ENCODE measurements at places on chromosomes 3 and 15.

- DNase-seq, result no peak
Observed at GRCh38 chr15:47349179-47349578, 368.1 kb upstream of the SEMA6D start.

- DNase-seq, result no peak
Observed at GRCh38 chr3:68861521-68861920, 70.8 kb downstream of the TAFA4 start.

GRCh38 chr3:39415983-39416382 is 9.5 kb downstream of the RPSA start:
- DNase-seq, result no peak

DNA sequence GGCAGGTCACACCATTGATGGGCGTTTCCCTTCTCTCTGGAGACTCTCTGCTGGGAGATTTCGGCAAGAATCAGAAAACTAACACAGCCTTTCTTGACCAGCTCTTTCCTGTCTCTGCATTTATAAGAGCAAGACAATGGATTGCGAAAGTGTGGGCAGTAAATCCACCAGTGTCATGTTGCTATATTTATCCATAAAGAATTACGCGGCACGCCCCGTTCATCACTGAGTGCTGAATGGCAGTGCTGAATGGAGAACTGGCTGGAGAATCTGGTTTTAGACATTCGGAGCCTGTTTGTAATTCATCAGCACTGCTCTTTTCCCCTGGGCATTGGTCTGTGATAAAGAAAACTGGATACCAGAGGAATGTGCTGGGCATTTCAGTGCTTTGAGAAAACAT is 2.0 kb upstream of the CEMIP start:
- peak; percentile 33 for DNase-seq

DNA sequence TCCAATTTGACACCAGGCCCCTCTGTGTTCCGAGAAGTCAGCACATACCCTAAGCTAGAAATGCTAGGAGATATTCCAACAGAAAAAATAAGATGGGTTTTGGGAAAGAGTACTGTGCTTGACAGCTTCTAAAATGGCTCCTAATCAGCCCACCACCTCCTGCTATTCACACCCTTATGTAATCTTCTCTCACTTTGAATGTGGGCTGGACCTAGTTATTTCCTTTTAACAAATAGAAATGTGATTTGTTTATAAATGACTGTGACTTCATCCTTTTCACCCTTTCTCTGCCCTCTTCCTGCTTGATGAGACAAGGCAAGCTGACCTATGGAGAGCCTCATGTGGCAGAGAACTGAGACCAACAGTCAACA is 961.1 kb downstream of the FHIT start:
- DNase-seq, result no peak

- no peak for DNase-seq
Observed at GRCh38 chr3:17054982-17055343, 170.2 kb downstream of the PLCL2 start.

- DNase-seq, result no peak
Observed at GRCh38 chr3:101973163-101973505, 123.8 kb downstream of the NFKBIZ start.

DNA sequence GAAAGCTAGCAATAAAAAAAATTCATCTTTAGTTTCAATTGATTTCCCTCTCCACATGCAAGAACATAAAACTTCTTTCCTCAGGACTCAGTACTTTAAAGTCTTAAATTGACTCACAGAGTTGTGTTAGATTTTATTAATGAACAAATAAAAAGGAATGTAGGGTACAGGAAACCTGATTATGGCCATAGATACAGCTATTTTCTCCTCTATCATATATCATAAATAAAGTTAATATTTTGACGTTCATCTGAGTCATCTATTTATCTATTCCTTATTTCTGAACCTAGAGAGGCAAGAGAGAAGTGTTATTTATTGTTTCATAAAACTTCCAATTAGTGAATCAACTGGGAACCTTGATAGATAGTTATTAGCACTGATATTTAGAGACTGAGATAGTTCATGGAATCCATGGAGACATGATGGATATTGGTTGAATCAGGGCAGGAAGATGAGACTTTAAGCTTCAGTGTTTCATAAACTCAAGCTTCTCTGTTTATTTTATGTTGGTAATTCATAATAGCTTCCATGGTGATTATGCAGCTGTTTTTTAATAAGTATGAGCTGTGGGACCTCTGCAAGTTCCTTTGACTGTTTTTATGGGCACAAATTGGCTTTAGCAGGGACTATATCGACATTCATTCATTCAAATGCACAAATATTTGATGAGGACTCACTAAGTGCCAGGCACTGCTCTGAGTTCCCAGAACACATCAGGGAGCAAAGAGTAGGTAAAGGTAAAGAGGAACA is 143.5 kb upstream of the TGFBR2 start:
- DNase-seq, result no peak

DNA sequence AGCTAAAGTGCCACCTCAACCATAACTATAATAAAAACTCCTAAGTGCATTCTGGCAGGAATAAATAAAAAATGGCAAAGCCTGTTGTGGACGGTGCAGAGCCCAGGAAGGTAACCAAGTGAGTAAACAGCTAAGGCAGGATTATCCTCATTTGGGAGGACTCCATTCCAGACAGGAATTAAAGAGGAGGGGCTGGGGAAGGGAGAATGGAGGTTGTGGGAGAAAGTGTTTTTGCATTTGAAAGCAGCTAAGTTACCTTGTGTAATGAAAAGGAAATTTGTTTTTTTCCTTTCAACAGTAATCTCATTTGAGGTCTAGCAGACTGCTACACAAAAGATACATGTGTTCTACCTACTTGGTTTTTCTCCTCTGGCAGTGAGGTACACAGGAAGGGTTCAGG is 248.5 kb downstream of the TIGIT start:
- DNase-seq, result no peak

DNA sequence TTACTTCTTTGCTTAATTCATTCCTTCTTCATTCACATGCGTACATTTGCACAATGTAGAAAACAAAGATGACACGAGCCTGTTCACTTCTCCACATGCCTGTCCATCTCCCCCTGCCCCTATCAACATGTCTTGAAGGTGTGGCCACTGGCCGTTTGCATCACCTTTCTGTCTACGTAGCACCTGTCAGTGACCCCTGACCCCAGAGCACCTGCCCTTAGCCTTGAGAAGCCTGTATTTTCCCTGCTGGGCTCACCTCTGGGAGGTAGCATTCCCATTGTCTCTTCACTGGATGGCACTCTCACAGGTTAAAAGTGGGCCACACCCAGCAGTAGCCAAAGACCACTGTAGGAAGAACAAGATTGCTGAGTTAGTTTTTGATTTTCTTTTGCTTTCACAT is 234.1 kb downstream of the THSD4 start:
- DNase-seq, result no peak

DNA sequence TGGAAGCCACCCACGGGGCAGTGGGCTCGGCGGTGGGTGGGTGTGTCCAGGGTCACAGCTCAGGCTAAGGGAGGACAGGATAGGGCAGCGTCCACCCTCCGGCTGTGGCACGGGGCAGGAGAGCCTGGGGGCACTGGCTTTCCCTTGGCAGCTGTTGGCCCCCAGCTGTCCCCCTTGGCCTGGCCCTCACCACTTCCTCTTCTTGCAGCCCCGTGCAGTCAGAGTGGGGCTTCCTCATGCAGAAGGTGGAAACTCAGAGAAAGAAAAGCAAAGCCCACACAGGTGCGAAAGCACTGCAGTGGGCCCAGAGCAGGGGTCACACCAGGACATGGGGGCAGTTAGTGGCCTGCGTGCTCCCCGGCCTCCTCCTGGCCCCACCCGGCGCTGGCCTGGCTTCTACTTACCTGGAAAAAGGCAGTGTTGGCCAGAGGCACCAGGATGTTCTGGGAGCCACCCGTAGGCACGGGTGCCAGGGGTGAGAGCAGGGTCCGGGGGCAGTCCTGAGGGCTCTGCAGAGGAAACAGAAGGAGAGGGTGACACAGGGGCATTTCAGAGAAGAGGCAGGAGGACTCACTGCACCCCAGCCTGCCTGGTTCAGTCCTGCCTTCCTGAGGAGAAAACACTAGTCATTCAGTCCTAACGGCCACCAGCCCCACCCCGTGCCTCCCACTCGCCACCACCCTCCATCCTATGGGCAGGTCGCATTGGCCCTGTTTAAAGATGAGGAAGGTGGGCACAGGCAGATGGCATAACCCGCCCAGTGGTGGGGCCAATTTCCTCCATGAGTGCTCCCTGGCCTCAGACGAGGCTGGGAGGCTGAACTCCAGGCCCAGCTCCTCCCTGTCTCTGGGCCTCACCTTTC is 28.3 kb downstream of the PLXND1 start:
- DNase-seq, result no peak

- DNase-seq, result peak; percentile 69
Observed at GRCh38 chr3:48564022-48564421, 441 bp upstream of the UCN2 start.

DNA sequence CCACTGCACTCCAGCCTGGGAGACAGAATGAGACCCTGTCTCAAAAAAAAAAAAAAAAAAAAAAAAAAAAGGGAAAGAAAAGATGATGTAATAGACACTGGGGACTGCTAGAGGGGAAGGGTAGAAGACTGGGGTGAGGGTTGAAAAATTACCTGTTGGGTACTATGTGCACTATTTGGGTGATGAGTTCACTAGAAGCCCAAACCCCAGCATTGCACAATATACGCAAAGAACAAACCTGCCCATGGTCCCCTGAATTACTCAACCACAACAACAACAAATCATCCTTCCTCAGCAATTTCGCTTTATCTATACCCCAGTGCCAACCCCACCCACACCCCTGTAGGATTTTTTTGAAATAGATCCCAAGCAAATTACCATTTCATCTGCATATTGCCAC is 13.5 kb downstream of the NIPA1 start:
- DNase-seq, result no peak

DNA sequence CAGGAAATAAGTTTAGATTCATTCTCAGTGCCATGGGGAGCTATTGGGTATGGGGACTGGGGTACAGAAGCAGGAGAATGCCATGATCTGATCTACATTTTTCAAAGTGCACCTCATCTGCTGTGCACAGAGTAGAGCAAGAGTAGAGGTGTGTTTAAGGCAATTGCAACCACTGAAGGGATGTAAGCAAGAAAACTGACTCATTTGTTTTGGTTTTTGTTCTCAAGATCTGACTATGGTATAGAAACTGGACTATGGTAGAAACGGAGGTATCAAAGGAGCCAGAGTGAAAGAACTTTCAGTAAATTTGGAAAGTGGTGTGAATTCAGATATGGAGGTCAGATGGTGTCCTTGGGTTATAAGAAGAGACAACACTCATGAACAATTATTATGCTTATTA is 86.2 kb upstream of the CMSS1 start:
- no peak for DNase-seq

DNA sequence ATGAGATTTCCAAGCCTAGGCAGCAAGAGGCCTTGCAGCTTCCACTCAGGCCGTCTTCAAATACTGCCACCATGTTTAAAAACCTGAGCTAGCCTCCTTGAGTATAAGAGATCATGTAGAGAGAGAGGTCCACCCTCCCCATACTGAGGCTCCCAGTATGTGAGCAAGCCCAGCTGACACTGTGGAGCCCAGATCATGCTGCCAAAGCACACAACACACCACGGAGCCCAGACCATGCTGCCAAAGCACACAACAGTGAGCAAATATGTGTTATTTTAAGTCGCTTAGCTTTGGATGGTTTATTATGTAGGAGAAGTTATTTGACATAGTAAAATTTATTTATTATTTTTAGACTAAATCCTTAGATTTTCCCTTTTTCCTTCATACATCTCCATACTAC is 333.7 kb downstream of the CTNNB1 start:
- DNase-seq, result no peak

- DNase-seq, result peak; percentile 64
Observed at GRCh38 chr15:41115161-41115651, 874 bp downstream of the INO80 start.

DNA sequence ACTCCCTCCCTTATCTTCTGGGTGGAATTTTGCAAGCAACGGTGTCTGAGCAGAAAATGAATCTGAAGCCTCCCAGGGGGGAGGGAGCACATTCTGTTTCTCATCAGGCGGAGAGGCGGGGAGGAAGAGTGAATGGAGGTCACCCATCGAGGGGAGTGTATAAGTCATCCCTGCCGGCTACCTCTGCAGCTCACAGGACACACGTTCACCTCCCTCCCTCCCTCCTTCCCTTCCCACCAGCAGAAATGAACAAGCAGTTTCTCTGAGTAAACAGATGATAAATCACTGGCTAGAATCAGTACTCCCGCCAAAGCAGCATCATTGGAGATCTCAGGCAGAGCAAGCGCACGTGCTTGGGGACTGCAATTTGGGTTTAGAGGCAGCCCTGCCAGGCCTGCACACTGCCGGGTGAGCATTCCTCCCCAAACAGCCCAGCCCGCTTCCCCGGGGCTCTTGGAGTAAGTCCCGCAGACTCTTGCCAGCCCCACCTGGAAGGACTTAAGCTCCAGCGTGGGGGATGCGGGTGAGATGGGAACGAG is 38.3 kb downstream of the CPN2 start:
- DNase-seq, result peak; percentile 47

Data from astrocyte of the spinal cord (primary cell).